Common myeloid progenitor, CD34-positive (primary cell): ENCODE measurements at places on chromosomes 1 and 21.
A peak's percentile ranks its signal among the peaks of the same experiment; 100 is the strongest.

- DNase-seq, result no peak
These were observed 3.8 kb upstream of the USP25 start for GRCh38 chr21:15725949-15726348.

DNA sequence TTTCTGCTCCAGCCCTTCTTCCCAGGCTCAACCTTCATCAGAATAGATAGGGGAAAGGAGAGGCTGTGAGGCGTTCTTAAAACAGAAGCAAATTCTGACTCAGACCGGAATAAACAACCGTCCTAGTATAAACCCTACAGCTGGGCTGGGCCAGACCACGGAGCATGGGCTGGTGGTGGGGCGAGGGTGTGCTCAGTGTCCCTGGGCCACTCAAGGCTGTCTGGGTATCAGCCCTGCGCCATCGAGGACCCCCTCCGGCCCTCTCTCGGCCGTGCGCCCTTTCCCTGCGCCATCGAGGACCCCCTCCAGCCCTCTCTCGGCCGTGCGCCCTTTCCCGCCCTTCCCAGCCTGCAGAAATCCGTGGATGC lies 36.0 kb downstream of the CAPN2 start:
- DNase-seq, result no peak

- peak; percentile 70 for DNase-seq
These were observed 8.9 kb upstream of the LEMD1 start for GRCh38 chr1:205430696-205431305.

DNA sequence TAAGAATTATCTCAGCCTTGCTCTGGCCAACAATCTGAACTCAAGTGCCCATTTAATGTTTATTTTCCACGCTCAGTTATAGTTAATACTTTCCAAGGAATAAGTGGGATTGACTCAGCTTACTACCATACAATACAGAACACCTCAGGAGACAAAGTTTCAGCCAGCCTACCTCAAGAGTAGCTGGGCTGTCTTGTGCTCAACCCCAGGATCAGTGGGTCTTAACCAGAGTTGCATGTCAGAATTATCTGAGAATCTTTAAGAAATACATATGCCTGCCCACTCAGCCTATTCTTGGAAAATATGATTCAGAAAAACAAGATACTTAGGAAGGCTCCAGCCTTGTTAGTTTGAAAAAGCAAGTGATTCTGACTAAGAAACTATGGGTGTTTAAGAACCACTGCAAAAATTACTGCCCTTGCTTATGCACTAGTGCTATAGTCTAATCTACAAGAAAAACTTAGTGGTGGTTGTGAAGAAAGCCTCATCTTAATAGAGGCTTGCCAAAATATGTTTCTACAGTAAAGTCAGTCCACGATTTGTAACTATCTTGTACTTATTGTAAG lies 20.4 kb downstream of the CDC7 start:
- no peak for DNase-seq

GRCh38 chr1:11051781-11052511 lies 4.9 kb upstream of the MASP2 start:
- no peak for DNase-seq

- no peak for DNase-seq
These were observed 9.1 kb downstream of the TUFT1 start for GRCh38 chr1:151549199-151549598.

- peak; percentile 73 for DNase-seq
These were observed 66.8 kb upstream of the RGS7 start for GRCh38 chr1:241423541-241424479.

GRCh38 chr1:41239988-41240610 lies 2.0 kb downstream of the SCMH1 start:
- DNase-seq, result peak; percentile 73

- DNase-seq, result no peak
These were observed 2.2 kb upstream of the SPRR1B start for GRCh38 chr1:153028766-153029165.

- DNase-seq, result no peak
These were observed 24.4 kb downstream of the BRWD1 start for GRCh38 chr21:39288987-39289386.

- DNase-seq, result no peak
These were observed 125.3 kb upstream of the GREM2 start for GRCh38 chr1:240737298-240737697.

DNA sequence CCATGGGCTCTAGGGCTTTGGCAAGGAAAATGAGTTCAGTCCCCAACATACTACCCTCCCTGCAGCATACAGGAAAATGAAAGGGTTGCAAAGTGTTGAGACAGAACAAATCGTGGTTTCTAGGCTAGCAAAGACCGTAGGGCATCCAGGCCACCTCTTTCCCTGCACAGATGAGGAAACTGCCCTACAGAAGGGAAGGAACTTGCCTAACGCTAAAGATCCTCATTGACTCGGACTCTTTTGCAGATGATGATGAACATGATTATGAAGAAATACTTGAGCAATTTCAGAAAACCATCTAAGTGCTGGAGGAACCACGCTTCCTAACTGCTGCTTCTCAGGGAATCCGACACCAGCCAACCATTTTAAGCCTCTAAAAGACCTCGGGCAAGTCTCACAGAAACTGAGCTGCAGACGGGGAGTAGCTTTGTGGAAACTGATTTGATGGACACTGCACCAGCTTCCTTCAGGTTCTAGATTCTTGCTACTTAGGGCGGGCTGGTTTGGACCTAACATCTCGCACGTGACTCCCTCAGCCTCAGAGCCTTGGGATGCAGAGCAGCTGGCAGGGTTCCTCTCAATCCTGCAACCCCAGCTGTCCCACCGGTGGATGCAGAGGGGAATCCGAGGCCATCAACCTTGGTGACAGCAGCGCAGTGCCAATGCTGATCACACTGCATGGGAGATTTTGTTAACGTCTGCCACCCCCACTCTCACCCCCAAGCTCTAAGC lies 13.4 kb downstream of the THEMIS2 start:
- peak; percentile 39 for DNase-seq

GRCh38 chr1:55386456-55386855 lies 171.3 kb upstream of the USP24 start:
- DNase-seq, result no peak

GRCh38 chr1:30768159-30768829 lies 10.7 kb upstream of the LAPTM5 start:
- DNase-seq, result peak; percentile 67

- DNase-seq, result no peak
These were observed 271.2 kb downstream of the MATN1 start for GRCh38 chr1:30452170-30452569.

- DNase-seq, result no peak
These were observed 10.9 kb downstream of the RNF11 start for GRCh38 chr1:51247022-51247421.

GRCh38 chr21:19463966-19464365 lies 1060.4 kb upstream of the TMPRSS15 start:
- no peak for DNase-seq

GRCh38 chr21:17590430-17590829 lies 22.3 kb downstream of the BTG3 start:
- DNase-seq, result no peak

DNA sequence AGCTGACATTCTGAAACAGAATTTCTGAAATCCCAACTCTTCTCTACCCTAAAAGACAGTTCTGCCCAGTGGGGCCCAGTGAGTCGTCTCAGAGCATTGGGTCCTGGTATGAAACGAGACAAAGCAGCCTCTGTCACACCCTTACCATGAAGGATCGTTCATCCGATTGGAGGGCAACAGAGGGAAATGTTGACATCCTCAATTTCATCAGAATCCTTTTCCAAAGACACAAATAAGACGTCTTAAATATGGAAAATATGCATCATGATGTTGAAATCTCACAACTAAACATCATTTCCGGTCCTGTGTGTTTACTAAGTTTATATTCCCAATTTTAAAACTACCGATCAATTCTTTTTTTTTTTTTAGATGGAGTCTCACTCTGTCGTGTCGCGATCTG lies 112.1 kb upstream of the SLC45A1 start:
- DNase-seq, result no peak

- no peak for DNase-seq
These were observed 14.8 kb upstream of the SOD1 start for GRCh38 chr21:31644643-31645042.

DNA sequence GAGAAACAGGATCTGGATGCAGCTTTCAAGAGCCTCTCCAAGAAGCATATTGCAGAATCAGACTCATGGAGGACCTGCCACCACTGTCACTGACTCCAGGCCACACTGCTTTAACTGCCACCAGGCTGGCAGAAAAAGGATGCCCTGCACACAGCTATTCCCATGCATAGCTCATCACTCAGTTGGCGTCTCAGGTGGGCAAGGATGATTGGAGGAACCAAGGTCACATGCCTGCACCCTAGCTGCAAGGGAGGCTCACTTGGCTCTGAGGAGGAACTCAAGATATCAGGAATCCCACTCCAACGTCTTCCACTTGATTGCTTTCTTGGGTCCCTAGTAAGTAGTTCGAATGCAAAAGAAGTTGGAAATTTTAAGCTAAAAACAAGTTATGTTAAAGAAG lies 19.6 kb upstream of the SPOCD1 start:
- no peak for DNase-seq

GRCh38 chr1:246632281-246633168 lies 66.3 kb downstream of the CNST start:
- no peak for DNase-seq

- no peak for DNase-seq
These were observed 1012.7 kb downstream of the ADGRL2 start for GRCh38 chr1:82813386-82813785.

- no peak for DNase-seq
These were observed 80.3 kb downstream of the NENF start for GRCh38 chr1:212512816-212513559.

DNA sequence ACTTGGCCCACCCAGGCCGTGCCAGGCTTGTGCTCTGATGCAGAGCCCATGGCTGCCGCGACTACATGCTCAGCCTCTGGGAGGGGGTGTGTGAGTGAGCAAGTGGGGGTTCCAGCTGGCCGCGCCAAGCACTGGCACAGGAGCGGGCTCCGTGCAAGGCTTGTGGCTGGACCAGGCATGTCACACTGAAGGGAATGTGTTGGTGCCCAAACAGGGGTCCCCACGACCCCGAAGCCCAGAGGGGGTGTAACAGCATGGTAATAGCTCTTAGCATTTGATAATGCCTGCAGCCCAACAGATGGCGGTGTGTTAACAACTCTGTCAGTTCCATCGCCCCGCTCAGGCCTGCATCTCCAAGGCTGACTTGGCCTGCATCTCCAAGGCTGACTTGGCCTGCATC lies 38.3 kb upstream of the CD46 start:
- no peak for DNase-seq

DNA sequence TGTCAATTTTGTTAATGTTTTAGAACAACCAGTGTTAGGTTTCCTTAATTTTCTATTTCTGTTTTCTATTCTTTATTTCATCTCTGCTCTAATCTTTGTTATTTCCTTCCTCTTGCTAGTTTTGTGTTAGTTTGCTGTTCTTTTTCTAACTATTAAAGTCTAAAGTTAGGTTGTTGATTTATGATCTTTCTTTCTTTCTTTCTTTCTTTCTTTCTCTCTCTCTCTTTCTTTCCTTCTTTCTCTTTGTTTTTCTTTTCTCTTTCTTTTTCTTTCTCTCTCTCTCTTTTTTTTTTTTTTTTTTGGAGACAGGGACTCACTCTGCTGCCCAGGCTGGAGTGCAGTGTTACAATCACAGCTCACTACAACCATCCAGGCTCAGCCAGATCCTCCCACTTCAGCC lies 17.4 kb upstream of the KLF18 start:
- no peak for DNase-seq

GRCh38 chr1:183058851-183059502 lies 35.8 kb downstream of the LAMC1 start:
- DNase-seq, result no peak

- DNase-seq, result peak; percentile 78
These were observed 539 bp downstream of the LAMC1 start for GRCh38 chr1:183023601-183024316.

DNA sequence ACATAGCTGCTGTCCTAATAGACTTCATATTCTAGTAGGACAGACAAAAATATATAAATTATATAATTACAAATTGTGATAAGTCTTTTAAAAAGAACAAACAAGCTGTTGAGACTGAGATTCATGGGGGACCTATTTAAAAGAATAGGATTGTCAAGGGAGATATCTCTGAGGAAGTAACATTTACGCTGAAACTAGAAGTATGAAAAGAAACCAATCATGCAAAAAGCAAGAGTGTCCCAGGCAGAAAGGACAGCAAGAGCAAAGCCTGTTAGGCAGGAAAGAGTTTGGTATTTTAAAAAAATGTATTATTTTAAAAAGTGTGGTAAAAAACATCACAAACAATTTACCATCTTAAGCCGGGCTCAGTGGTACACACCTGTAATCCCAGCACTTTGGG lies 9.1 kb upstream of the METTL13 start:
- no peak for DNase-seq

GRCh38 chr1:96632045-96632664 lies 89.4 kb upstream of the PTBP2 start:
- DNase-seq, result no peak
